ENCODE measurements at places on chromosomes 12 and 14. TPM values are rescaled to one million over a fixed set of nuclear protein-coding genes. Genes with fewer than 3 reads are reported as not detected.

CLEC1B gene
- not detected for total RNA-seq

PCED1B gene
- 48.0 TPM for total RNA-seq

DNA sequence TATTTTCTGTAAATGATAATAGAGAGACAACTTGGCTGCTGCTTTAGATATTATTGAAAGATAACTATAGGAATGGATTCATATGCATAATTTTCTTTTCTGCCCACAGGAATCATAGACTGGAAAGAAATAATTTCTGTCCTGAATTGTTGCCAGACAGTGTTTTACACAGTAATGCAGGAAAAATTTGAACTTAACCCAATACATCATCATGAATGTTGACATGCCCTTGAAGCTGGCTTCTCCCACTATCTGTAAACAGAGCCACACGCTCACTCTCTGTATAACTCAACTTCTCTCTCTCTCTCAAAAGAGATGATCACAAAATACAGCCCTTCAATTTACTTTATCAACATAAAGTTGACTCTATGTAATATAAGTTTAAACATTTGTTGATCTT lies 56.6 kb downstream of the PAX9 start:
- H3K4me3 ChIP-seq = no peak overlapping the region
- no peaks in the 10 kb centered on the region for H3K4me1 ChIP-seq
- H3K27me3 ChIP-seq = no peaks in the 10 kb centered on the region
- DNase-seq = no peak
- no peak overlapping the region for H3K27ac ChIP-seq
- no peaks in the 10 kb centered on the region for H3K36me3 ChIP-seq

- no peak overlapping the region for H3K4me3 ChIP-seq
- peaks cover 10% of the 10 kb centered on the region for H3K4me1 ChIP-seq
- H3K27me3 ChIP-seq = no peaks in the 10 kb centered on the region
These were observed 57.5 kb downstream of the DENND5B start for GRCh38 chr12:31533470-31533869.

Data from B cell (primary cell).